Inflammatory macrophage (primary cell): ENCODE measurements at places on chromosomes 2 and 18.

DNA sequence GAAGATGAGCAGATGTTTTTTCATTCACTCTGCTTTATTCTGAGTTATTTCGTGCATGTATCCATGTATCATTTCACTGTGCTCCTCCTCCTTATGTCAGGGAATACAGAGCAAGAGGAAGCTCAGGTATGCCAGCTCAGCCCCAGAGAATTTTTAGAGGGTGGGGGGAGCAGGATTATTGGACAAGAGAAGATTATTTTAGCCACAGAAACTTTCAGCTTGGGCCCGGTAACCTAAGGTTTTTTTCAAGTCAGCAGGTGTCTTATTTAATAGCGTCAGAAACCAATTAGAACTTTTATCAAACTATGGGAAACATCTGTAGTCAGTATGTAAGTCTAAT lies 232.9 kb upstream of the SIX3 start:
- no peak for DNase-seq

- DNase-seq: no peak
Observed at GRCh38 chr2:98404556-98405250, 40.0 kb upstream of the INPP4A start.

DNA sequence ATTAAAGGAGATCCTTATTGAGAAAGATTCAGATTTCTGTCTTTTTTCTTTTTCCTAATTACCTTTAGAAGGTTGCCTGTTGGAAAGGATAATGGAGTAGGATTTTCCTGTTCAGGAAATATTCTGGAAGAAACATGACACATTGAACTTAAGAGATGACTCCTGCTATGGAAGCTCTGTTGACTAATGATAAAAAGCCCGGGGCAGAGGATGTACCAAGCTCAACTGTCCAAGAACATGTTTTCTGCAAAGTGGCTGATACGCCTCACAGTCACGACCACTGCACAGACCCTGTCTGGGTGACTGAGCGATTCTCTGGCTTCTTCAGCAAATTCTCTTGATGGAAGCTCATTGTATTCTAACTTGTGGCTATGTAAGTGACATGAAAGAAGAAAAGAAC lies 86.2 kb upstream of the THOC1 start:
- DNase-seq: no peak

DNA sequence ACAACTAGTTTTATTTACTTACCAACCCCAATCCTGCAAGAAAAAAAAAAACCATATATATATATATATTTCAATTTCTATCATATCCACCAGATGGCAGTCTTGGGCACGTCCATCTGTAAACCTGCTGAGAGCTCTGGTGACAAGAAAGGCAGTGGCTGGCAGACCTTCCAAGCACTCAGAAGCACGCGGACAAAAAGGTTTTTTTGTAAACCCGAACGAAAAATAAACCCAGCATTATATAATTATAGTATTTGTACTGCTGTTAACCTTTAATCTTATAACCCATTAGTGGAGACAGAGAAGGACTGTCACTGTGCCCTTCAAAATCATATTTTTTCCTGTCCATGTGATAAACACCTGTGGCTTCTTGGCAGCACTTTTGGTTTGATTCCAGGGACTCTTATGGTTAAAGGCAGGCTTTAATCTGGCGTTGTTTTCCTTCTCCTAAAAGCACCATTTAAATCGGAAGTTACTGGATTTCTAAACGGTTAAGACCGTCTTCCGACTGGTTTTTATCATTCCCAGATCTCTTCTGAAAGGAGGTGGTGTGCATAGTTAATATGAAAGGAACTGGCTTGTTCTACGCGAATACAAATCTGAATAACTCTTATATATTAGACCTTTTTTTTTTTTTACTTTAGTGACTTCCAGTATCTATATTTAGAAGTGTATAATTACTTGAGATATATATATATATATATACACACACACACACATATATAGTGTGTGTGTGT lies 31.0 kb upstream of the SLC3A1 start:
- DNase-seq: peak; percentile 69

DNA sequence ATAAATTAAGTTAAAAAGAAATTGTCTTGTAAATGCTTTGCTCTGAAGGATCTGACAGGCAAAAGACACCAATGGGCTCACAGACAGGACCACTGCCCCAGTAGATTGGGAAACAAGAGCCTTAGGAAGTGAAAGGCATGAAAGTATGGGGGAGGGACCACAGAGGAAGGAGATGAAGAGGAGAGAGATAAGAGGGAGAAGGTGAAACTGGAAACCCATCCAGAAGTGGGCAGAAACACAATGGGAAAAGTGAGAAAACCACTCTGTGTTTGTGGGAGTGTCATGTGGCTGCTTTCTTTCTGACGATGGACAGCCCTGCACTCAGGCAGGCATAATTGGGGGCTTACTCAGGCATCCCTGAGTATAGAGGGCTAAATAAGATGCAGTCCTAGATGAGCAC lies 101.5 kb upstream of the STON1 start:
- no peak for DNase-seq

GRCh38 chr2:188046437-188046836 lies 245.2 kb upstream of the GULP1 start:
- no peak for DNase-seq

DNA sequence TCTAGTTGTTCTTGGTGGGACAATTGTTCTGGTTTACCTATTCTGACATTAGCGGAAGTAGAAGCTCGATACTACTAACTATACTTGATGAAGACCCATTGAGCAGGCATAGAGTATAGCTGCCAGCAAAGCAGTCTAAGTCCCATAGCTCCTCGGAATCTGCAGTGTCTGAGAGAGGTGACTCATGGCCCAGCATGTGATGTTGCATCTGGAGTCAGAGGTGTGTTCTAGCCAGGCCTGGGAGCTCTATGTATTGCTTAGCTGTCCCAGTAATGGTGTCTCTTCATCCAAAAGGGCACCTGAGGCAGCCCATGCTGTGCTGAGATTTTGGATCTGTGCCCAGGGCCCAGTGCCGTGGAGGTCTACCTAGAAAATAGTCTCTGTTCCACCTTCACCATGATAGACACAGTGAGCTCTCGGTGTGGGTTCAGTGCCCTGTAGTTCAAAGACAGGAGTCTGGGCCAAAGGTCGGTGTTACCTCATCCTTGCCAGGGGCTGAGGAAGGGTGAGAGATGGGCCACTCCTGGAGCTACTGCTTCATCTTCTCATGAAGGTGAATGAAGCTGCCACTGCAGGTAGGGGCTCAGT lies 47.3 kb downstream of the MEX3C start:
- DNase-seq: no peak

GRCh38 chr18:76275727-76276313 lies 219.2 kb downstream of the ZNF516 start:
- DNase-seq: no peak

GRCh38 chr2:3595985-3596384 lies 1.1 kb downstream of the COLEC11 start:
- no peak for DNase-seq

GRCh38 chr2:223969856-223970255 lies 12.6 kb downstream of the MRPL44 start:
- peak; percentile 85 for DNase-seq

- DNase-seq: no peak
Observed at GRCh38 chr18:22279741-22280452, 110.5 kb downstream of the GATA6 start.

DNA sequence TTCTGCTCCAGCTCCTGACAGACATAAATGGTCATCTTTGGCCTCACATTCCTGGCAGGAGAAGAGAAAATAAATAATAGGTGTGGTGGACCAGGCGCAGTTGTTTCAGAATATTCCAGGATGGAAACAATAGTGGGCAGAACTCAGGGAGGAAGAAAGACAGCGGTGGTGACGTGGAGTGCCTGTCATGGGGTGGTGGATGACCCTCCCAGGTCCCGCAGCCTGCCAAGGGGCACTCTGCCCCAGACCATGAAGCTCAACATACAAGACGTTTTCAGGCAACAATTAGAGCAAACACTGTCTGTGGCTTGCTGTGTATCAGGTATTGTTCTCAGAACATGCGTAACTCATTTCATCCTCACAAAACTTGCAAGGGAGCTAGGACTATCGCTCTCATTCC lies 50.9 kb downstream of the TFCP2L1 start:
- no peak for DNase-seq

DNA sequence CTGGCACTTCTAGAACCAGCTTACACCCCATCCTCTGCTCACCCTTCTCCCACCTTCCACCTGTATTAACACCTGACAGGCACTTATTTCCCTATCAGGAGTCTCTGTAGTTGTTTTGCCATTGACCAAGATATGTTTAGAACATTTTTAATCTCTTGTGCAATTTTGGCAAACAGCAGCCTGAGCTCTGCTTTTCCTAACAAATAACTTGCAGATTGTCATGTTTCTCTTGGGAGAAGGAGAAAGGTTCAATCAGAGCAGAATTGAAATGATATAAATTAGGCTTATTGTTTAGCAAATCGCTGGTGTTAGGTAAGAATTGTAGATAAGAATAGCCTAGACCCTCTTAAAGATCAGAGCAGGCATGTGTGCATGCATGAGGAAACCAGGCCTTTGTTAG lies 225.5 kb downstream of the PARD3B start:
- no peak for DNase-seq

GRCh38 chr2:27025861-27026851 lies 6.6 kb upstream of the TMEM214 start:
- DNase-seq: no peak

- DNase-seq: no peak
Observed at GRCh38 chr2:56133931-56134629, 49.7 kb upstream of the CCDC85A start.

DNA sequence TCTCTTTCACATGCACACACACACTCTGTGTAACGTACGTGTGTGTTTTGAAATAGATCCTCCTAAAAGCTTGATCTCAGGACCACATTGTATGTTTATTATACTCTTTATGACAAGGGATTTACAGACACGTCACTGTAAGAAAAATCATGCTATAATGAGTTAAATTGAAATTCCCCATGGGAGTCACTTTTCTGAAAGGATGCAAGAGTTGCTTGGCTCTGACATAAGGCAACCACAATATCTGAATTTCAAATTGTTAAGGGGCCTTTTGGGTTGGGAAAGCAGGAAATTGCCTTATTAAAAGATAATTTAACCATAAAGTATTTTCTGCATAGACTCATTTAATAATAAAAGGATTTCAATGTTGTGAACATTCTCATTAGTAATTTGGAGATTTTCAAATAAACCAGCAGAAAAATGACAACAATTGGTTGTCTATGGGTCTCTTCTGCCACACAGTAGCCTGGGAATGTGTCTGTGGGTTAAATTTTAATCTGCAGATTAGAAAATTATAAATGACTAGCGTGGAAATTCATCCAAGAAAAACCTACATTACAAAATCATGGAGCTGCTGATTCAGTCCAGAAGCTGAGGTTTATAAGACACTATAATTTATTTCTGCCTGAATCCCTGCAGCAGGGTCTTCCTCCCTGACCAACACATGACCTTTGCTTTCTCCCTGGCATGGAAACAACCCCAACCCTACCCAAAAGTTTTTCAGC lies 75.9 kb upstream of the PID1 start:
- no peak for DNase-seq

- peak; percentile 34 for DNase-seq
Observed at GRCh38 chr2:232611559-232612218, 21.7 kb upstream of the EFHD1 start.

DNA sequence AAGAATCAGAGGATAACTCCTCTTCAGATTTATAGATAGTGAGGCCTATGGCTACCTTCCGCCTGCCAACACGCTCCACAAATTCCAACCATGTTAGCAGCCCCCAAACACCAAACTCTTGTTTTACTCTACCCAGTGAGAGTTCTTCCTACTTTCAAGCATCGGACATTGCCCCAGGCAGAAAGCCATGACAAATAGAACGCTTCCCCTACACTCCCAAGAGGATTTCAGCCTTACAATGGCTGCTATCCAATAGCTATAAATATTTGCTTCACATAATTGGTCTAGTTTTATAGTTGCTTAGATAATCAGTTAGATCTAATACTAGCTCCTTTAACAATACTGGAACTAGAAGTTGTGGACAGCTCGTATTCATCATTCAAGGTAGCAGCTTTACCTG lies 503.4 kb upstream of the VRK2 start:
- DNase-seq: no peak

DNA sequence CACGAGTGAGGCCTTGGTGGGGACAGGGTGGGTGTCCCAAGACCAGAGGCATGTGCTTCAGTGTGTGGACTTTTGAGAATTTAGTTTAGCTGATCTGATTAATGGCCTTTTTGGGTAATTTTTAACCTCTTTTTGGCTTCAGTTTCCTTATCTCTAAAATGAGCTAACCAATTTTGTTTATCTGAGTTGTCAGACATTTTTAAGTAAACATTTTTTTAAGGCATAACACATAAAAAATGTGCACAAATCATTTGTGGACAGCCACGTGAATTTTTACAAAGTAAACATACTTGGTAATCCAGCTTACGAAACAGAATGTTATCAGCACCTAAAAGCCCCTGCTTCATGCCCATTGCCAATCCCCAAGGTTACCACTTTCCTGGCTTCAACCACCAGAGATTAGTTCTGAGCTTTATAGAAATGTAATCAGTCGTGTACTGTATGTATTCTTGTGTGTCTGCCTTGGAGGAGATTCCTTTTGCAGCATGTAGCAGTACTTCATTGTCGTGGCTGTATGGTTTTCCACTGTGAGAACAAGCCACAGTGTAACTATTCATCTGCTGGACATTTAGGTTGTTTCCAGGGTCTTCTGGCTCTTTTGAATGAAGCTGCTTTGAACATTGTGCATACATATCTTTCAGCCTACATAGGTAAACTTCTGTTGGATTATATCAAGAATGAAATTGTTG lies 8.4 kb upstream of the INO80C start:
- DNase-seq: no peak

DNA sequence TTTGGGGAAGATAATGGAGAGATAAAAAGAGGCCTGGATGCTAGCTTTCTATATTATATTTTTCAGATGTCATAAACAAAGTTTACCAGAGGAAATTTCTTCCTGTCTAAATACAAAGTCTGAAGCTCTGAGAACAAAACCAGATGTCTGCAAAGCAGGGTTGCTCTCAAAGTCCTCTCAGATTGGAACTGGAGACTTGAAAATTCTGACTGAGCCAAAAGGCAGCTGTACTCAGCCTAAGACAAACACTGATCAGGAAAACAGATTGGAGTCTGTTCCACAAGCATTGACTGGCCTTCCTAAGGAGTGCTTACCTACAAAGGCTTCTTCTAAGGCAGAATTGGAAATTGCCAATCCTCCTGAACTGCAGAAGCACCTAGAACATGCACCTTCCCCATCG lies 25.1 kb downstream of the KDM3A start:
- DNase-seq: no peak

DNA sequence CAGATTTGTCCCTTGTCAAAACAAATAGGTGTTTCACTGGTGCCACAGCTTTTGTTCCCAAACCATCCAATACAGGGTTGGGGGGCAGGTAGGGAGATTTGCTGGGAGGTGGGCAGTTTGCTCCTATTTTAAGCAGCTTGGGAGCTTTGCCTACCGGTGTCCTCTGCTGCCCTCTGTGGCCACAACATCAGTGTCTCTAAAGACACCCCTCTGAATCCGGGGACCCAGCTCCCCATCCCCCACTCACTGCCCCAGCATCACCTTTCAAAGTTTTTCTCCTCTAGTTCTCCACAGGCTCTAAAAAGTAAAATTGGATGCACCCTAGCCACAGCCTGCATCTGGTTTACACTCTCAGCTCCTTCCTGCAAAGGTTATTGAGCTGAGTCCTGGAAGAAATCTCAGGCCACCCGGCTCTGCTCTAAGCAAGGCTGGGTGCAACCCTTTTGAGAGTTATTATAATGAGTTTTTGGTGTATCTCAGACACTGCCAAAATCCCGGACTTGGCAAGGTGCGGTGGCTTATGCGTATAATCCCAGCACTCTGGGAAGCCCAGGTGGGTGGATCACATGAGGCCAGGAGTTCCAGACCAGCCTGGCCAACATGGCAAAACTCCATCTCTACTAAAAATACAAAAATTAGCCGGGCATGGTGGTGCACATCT lies 2.9 kb upstream of the EPAS1 start:
- peak; percentile 9 for DNase-seq

GRCh38 chr2:206154197-206154596 lies 5.0 kb downstream of the NDUFS1 start:
- DNase-seq: peak; percentile 28
